ENCODE measurements at places on chromosomes 3 and 15.

- DNase-seq, result no peak
Observed at GRCh38 chr3:101976473-101976872, 127.2 kb downstream of the NFKBIZ start.

DNA sequence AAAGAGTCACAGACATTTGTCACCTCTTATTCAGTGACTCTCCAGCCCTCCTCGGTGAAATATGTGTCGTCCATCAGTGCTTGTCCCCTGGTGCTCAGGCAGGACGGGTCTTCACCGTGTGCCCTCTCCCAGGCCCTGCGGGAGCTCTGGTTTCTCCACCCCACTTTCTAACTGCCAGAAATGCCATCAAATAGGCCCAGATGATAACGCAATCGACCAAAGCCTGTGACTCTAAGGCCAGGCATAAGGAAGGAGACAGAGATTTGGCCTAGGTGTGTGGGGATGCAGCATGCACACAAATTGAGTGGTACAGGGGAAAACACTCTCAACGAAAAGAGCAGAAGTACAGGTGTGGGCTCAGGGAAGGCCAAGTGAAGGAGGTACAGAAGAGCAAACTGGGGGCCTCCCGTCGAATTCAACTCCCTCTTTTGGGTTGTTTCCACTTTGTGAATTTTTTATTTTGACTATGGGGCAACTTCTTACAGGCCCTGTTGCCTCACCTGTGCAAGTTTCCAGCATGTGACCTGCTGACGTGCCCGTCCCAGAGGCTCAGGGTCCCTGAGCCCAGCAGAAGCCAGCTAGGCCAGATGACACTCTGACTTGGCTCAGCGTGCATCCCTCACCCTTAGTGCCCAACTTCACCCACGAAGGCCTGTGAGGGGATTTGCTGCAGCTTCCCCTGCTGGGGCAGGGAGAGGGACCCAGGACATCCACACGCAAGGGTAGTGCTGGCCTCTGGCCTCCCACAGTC, 4.7 kb downstream of the NUP210 start:
- no peak for DNase-seq

- no peak for DNase-seq
Observed at GRCh38 chr3:48285132-48285531, 44.2 kb downstream of the ZNF589 start.

- no peak for DNase-seq
Observed at GRCh38 chr3:57644740-57645139, 47.6 kb upstream of the ARF4 start.

GRCh38 chr3:13657660-13658435, 108.9 kb downstream of the FBLN2 start:
- DNase-seq, result no peak

DNA sequence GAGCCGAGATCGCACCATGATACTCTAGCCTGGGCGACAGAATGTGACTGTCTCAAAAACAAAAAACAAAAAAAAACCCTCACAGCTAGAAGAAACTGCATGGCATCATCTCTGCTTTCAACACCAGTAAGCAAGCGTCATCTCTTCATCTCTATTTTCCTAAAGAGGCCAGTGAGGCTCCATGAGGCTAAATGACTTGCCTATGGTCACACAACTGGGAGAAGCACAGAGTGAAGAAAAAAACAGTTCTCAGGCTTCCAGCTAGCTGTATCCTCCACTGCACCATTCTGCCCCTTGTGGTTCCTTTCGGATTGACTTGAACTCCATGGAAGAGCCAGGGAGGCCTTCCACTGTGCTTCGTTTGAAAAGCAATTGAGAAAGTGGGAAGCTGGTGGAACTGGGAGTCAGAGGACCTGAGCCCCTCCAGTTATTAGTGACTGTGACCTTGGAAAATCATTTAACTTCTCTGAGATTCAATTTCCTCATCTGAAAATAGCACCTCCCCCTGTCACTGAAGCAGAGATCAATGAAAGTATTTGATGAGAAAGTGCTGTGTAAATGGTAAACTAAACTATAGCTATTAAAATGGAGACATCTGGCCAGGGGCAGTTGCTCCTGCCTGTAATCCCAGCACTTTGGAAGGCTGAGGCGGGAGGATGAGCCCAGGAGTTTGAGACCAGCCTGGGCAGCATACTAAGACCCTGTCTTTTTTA, 32.1 kb upstream of the DENND4A start:
- DNase-seq, result no peak

- DNase-seq, result no peak
Observed at GRCh38 chr3:53194210-53195065, 33.4 kb downstream of the PRKCD start.

GRCh38 chr3:179729086-179729485, 76.2 kb downstream of the USP13 start:
- no peak for DNase-seq

DNA sequence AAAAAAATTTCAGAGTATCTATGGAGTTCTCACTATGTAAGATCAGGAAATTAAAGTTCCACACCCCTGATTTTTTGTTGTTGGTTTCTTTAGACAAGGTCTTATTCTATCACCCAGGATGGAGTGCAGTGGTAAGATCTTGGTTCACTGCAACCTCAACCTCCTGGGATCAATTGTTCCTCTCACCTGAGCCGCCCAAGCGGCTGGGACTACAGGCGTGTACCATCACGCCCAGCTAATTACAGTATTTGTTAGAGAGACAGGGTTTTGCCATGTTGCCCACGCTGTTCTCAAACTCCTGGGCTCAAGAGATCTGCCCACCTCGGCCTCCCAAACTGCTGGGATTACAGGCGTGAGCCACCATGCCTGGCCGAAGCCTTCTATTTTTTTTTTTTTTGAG, 12.4 kb downstream of the QRICH1 start:
- DNase-seq, result no peak

DNA sequence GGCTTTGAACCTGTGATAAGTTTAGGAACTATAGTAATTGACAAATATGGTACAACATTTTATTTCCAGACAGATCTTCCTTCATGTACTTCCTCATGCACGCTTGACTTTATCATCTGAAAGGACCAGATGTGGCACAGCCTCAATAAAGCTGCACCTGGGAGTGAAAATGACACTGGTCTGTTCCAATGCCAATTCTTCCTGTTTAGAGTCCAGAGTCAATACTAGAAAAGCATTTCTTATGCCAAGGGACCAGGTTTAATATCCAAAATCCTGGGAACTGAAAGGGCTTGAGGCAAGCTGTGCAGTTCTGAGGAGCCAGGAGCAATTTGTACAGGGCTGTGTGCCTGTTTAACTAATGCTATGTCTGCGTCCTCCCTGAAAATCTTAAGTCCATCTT, 15.3 kb downstream of the DPH6 start:
- no peak for DNase-seq

DNA sequence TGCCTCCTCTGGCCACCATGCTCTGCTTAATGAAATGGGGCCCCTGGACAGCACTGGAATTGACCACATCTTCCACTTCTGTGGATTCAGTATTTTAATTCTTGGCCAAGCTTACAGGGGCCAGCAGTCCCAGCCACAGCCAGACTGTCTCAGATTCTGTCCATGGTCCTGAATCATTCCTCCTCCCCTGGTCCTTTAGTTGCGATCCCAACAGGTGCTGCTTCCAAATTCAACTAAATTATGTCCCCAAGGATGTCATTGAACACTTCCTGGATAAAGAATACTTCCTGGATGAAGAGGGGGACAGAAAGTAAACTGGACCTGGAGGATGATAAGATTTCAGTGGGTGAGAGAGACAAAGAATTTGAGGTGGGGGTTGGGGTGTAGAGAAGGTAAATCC, 111.1 kb upstream of the FOXB1 start:
- no peak for DNase-seq

GRCh38 chr3:119901148-119901547, 119.2 kb downstream of the NR1I2 start:
- no peak for DNase-seq

GRCh38 chr15:70133781-70134421, 36.2 kb upstream of the TLE3 start:
- DNase-seq, result no peak

DNA sequence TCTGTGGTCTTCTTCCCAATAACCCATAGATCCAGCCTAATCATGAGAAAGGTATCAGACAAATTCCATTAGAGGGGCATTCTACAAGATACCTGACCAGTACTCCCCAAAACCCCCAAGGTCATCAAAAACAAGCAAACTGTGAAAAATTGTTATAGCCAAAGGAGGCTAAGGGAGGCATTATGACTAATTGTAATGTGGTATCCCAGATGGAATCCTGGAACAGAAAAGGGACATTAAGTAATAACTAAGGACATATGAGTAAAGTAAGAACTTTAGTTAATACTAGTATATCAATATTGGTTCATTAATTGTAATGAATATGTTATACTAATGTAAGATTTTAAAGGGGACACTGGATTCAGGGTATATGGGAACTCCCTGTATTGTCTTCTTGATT, 20.4 kb downstream of the SPTSSB start:
- DNase-seq, result no peak

DNA sequence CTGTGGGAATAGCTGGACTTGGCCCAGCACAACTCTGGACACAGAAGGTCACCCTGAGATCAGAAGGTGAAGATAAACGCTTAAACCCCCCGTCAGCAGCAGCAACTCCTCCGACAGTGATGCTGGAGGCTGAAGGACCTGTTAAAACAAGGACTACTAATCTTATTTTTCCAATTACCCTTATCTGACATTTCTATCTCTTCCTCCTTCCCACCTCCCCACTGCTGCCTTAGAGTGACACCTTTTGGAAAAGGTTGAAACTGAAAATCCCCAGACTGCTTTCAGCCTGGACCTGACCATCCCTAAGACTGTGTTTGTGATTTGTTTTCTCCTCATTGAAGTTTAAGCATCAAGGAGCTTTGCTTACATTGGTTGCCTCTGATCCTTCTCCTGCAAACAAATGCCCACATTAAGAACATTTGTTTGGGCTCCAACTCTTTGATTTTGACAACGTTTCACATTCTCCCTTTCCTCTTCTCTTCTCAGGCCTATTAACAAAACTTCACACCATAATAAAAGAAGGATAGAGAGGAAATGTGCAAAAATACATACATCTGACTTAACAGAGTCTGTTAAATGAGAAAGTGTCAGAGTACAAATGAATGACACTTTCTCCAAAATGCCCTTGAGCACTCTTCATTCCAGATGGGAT, 410.6 kb upstream of the WNT5A start:
- DNase-seq, result no peak

DNA sequence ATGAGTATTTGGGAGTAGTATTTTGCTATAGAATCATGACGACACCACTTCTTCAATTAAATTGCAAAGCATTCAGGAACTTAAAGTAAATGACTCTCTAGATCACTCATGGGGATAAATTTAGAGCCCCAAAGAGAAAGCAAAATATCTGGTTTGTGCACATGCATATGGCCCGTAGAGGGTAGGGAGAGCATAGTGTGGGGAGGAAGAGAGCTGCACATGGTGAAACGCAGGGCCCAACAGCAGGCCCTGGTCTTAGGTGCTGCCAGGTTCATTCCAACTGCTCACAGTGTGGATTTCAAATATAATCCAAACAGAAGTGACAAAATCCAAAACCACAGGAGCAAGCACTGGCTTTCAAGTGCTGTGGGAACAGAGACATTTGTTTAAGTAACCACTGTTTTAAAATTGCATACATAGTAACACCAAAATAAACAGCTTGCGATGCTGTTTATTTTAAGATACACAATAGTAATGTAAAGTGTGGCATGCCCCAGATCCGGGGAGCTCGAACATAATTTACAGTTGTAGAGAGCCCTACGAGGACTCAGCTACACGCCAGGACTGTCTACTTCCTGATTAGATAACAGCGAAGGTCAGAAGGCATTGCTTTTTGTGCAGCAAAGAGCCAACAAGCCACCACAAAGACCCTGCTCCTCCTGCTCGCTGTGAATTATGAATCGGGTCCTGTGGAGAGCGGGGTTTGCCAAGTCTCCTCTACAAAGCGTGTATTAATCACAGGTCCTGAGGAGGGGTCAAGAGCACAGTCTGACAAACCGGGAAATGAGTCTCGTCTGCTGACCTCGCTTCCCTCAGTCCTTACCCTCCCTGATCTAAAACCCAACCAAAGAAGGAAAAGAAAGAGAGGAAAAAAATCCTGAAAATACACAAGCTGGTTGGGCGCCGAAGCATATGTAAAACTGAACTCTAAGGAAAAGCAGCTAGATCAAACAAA, 80.6 kb downstream of the MEIS2 start:
- DNase-seq, result no peak

- DNase-seq, result no peak
Observed at GRCh38 chr3:10933470-10933804, 59.1 kb upstream of the SLC6A1 start.

DNA sequence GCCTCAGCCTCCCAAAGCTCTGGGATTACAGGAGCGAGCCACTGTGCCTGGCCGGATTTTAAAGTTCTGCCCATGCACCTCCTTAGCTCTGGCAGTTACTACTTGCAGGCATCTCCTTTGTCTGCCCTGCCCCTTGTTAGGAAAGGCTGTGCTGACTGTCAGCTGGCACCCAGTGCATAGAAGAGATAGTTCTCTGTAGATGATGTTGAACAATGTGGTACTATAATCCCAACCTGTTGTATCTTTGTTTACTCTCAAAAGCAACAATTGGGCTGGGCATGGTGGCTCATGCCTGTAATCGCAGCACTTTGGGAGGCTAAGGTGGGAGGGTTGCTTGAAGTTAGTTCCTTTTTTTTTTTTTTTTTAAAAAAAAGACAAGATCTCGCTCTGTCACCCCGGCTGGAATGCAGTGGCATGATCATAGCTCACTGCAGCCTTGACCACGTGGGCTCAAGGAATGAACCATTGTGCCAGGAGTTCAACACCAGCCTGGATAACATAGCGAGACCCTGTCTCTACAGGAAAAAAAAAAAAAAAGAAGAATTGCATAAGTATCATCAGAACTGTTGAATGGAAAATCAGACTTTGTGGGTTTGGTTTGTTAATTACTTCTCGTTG, 30.6 kb downstream of the FLNB start:
- DNase-seq, result no peak

DNA sequence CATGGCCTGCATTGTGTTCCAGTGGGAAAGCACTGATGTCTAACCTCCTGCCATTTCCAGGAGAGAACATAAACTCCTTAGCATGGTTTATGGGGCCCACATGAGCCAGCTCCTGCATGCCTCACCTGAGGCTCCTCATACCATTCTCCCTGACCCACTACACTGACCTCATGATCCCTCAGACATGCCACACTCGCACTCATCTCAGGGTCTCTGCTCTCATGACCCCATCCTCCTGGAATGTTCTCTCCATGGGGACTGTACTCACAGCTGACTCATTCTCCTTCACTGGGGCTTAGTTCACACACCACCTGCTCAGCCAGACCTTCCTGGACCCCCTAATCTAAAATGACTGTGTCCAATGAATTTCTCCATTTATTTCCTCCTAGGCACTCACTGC, 4.0 kb upstream of the LMCD1 start:
- no peak for DNase-seq

DNA sequence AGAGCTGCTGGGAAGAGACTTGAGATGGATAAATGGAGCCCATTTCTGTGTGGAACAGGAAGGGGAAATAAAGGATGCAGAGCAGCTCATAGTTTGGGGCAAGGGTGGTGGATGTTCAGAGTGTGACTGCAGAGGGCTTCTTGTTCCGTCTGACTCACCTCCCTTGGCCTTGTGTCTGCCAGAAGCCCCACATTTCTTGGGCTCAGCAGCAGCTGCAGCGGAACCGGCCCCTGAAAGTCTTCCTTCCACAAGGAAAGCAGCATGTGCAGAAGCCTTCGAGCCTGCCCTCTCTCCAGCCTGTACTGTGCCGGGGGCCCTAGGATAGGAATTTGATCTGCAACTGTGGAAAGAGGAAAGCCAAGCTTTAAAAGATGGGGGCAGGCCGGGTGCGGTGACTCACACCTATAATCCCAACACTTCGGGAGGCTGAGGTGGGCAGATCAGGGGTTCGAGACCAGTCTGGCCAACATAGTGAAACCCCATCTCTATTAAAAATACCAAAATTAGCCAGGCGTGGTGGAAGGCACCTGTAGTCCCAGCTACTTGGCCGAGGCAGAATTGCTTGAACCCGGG, 11.5 kb downstream of the CDAN1 start:
- peak; percentile 23 for DNase-seq

Measured in H1 (cell line).